ENCODE measurements at places on chromosomes 2 and 18. TPM values are rescaled to one million over a fixed set of nuclear protein-coding genes. Genes with fewer than 3 reads are reported as not detected.

DNA sequence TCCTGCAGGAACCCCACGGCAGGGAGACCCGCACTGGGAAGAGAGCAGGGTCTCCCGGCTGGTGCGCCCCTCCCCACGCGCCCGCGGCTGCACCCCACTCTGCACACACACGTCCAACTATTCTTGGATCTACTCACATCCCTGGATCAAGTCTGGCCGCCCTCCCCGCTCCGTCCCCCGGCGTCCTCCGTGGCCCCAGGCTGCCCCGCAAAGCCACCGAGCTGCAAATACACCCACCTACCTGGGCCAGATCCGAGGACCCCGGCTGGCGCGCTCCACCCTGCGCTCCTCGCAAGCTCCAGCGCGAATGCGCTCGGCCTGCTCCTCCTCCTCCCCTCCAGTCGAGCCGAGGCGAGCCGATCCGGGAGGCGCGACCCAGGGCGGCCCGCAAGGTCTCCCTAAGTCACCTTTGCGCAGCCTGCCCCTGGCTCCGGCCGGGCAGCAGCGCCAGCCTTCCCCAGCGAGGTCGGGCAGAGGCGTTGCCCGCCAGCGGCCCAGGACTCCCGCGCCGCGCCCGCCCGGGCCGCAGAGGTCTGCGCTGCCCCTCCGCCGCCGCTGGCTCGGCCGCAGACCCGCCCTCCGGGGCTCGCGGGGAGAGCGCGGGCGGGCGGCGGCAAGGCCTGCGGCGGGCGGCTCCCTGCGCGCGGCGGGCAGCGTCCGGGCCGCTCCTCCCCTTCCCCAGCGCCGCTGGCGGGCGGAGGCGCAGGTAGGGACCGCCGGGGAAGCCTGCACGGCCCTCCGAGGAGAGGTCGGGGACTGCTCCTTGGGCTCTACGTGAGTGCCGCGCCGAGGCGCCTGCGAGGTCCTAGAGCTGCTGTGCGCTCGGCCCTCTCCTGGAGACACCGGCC, 126.0 kb downstream of the OSBPL1A start:
- peak; percentile 60 for DNase-seq

- no peak for DNase-seq
These were observed 40.3 kb downstream of the LHCGR start for GRCh38 chr2:48715042-48715899.

DNA sequence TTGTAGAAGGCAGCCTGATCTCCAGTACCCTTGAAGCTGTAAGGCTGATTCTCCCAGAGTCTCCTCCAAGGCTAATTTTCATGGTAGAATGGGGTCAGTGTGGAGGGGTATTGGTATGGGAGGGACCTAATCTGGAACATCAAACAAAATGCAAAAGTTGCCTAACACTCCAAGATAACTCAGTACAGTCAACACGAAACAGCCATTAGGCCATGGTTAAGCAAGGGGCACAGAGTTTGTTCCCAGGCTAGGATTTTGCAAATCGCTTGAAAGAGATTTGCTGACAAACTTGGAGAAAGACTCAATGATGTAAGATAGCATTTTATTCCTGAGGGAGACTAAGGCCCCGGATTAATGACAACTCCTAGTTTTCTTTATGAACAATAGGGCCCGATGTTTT, 5.4 kb downstream of the PID1 start:
- DNase-seq = no peak

DNA sequence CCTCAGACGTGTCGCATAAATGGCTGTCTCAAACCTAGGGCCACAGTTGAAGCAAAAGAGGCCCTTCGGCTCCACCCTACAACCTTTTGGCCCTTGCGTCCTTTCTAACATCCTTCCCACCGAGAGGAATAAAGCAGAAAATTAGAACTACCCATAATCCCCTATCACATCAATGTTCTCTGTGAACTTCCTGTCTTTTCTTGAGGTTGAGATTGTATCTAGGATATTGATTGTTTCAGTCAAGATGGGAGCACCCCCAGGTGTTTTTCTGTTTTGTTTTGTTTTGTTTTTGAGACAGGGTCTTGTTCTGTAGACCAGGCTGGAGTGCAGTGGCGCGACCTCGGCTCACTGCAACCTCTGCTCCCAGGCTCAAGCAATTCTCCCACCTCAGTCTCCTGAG, 23.6 kb downstream of the INPP5D start:
- DNase-seq = no peak

FSIP2 gene
- not detected for total RNA-seq

ERBB4 gene
- total RNA-seq = 0.02 TPM

KIF5C gene
- total RNA-seq = 4.7 TPM

DNA sequence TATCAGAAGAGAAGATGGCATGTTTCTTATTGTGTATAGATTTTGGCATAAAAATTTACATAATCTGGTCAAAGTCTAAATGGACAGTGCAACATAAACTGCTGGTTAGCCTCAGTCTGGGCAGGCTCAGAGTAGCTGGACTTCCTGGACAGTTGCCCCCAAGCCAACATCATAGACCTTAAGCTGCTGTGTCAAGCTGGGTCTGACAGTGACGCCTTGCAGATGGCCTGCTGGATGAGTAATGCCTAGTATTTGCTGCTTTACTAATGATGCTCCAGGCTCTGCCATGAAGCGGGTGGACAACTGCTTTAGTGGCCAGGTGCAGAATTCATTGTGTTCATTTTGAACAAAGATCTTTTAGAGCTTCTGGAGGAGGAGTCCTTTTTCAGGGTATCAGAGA, 603.7 kb upstream of the ZEB2 start:
- no peak for DNase-seq

DNA sequence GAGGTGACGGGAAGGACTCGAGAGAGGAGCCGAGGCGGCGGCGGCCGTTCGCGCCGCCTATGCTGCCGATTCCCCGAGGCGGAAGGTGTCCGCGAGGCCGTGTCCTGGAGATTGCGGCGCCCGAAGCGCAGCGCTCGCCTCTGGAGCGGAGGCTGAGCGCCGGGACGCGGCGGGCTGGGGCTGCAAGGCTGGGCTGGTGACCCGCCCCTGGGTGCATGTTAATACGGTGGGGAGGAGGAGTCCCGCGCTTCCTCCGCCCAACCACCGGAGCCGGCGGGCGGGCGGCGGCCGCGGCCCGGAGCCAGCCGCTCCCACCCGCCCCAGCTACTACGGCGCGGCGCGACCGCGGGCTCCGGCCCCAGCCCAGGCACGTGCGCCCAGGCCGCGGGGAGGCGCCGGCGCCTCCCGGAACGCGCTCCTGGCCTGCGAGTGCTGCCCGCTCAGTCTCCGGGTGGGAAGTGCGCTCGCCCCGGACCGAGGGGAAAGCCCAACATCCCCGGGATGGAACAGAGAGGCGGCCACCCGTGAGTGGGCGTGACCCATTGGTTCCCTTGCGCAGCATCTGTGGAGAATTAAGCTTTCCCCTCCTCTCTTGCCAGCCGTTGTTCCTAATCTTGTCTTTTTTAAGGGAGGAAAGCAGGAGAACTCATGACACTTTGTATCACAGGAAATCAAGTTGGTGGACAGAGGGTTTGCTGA, at the start of gene DLGAP1:
Gene DLGAP1 (minus strand): TSS at position 195 of the 699 bp plus-strand sequence.
- no peak for DNase-seq

NGEF gene
- 2.7 TPM for total RNA-seq

GRCh38 chr18:37577051-37577611, 11.5 kb upstream of the CELF4 start:
- peak; percentile 23 for DNase-seq

PKP4 gene
- 23.3 TPM for total RNA-seq

CCDC150 gene
- 8.4 TPM for total RNA-seq

IL36B gene
- total RNA-seq = not detected

- DNase-seq = no peak
These were observed 57.1 kb upstream of the OTOF start for GRCh38 chr2:26534865-26535662.

GRCh38 chr2:72041638-72042111, 106.0 kb downstream of the CYP26B1 start:
- DNase-seq = no peak
